NCI-H2107 (cell line): ENCODE measurements at places on chromosomes 2 and 18.

DNA sequence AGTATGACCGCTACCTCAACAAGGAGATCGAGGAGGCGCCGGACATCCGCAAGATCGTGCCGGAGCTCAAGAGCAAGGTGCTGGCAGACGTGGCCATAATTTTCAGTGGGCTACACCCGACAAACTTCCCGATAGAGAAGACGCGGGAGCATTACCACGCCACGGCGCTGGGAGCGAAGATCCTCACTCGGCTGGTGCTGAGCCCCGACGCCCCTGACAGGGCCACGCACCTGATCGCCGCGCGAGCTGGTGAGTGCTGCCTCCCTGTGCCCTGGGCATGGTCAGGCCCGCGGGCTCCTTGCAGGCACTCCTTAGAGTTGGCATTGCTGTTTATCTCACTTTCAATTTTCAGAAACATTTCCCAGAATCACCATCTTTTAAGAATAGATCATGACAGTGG lies 35.7 kb downstream of the CTDP1 start:
- no peak for DNase-seq

GRCh38 chr2:191666226-191666625 lies 11.7 kb upstream of the NABP1 start:
- no peak for DNase-seq

DNA sequence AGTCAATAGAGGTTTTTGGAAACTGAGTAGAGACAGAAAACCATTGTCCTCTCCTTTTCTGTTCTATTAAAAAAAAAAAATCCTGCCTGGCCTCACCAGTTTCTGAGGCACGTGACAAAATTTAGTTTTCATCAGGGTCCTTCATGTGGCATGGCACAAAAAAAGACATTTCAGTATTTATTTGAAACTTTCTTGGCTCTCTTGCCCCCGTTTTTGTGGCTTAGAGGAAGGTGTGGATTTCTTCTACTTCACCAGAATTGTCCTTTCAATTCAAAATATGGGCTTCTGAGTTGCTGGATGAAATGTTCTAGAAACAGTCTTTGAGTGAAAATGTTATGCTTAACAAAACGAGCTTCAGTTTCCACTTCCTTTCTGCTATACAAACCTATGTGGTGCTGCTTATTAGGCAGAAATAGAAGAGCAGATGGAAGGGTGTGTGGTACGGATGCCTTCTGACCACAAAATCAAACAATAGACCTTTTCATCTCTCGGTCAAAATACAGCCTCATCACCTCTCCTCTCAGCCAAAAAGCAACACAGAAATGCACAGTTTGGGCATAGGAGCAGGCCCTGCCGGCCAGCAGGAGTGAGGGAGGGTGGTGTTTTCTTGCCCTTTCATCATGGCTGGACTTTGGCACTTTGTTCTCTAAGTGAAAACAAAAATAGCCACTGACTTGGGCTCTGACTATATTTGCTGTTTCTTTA lies 89.2 kb downstream of the SH3RF3 start:
- no peak for DNase-seq

DNA sequence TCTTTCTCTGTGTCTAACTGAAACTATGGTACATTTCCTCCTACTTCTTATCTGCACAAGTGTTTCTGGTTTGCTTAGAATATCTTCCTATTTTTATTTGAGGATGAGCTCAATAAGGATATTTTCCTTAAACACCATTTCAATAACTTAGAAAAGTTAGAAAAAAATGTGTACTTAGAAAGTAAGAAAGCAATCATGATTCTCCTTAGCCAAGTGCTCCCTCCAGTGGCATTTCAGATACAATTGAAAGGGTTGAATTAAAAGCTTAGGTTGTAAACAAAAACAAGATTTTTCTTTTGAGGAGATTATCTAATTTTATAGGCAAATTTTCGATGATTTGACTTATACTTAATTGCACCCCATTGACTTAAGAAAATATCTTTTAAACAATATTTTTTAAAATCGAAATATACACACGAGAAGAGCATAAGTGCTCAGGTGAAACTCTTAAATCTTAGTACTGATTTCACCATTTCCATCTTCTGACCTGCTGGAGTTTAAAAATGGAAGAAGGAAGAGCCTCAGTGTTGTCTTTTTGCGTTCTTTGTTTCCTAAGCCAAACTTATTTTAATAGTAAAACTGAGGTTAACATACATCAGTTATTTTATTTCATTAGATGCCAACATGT lies 26.9 kb downstream of the C18orf63 start:
- DNase-seq = peak; percentile 34

GRCh38 chr2:83238111-83238510 lies 1221.0 kb downstream of the SUCLG1 start:
- no peak for DNase-seq
